ENCODE measurements at places on chromosomes 5 and 9.

DNA sequence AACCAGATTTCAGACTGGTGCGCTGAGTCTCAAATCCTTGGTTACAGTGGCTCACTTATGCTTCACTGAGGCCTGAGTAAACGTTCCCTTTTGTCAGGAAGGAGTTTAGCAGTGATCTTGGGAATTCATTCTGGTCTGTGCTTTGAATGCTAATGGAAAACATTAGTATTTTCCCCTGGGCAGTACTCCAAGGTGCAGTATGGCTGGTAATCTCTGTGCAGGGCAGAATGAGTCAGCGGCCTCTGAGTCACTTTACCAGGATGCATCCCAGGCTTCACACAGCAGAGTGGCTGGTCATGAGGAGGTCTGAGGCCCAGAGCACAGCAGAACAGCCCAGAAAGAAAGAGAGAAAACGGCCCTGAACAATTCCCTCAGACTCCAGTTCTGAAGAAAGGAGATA is 54.0 kb downstream of the PCA3 start:
- no peak for DNase-seq

GRCh38 chr9:115135821-115136778 is 18.1 kb upstream of the TNC start:
- no peak for DNase-seq

- no peak for DNase-seq
These were observed 50.9 kb downstream of the KIAA1958 start for GRCh38 chr9:112537561-112537960.

DNA sequence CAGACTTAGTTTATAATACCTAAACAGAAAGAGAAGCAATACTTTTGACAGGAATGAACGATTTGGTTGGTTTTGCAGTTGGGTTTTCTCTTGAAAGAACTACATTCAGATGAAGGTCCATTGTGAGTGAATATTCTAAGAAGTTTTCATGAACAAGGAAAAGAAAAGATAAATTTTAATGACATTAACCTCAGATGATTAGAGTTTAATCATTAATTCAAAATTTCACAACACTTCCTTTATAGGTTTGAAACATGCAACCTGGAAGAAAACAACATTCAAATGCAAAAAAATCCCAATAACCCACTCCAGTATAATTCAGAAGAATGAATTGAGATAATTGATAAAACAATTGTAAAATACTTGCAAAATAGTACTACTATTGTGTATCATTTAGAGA is 23.8 kb downstream of the EQTN start:
- DNase-seq: no peak

- DNase-seq: no peak
These were observed 308.8 kb upstream of the IRX2 start for GRCh38 chr5:3060283-3060682.

DNA sequence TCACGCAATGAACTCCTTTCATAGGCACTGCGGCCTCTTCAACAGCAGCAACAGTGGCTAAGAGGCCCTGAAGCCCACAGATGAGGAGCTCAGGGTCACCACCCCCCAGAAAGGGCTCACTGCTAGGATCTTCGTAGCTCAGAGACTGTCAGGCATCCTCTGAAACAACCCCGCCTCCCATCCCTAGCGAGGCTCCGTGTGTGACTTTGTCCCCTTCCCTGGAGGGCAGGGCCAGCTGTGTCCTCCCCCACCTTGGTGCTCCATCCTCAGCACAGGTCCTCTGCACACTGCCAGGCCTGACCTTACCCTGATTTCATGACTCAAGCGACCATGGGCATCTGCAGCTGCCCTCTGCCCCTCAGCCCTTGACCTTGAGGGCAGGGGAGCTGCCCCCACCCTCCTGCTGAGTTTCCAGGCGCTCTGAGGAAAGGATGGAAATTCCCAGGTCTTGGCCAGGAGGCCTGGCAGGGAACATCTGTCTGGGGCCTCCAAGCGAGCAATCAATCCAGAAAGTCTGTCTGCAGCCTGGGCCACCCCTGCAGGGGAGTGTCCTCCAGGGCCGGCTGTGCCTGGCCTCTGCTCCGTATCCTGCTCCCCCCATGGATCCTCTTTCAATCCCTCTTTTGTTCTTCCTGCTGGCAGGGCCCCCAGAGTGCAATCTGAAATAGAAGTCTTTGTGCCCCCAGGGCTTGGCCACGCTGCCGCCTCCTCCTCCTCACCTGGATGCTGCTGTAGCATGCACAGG is 6.8 kb upstream of the IRX4 start:
- DNase-seq: no peak

- no peak for DNase-seq
These were observed 573.8 kb upstream of the CDH9 start for GRCh38 chr5:27612161-27612560.

DNA sequence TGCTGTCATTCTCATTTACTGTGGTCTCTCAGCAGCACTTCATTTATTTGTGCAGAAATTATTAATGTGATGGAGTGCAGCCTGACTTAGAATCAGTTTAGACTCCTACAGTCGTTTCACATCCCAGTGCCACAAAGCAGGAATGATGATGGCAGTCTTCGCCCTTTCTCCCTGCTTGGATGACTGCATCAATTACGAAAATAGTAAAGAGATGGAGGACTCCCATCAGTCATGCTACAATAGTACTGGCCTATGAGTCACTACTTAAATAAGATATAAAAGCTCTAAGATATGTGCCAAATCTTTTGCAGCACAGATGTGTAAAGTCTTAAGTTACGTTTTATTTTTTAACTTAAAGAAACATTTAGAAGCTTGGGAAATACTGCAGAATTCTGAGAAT is 263.9 kb downstream of the CHSY3 start:
- no peak for DNase-seq

DNA sequence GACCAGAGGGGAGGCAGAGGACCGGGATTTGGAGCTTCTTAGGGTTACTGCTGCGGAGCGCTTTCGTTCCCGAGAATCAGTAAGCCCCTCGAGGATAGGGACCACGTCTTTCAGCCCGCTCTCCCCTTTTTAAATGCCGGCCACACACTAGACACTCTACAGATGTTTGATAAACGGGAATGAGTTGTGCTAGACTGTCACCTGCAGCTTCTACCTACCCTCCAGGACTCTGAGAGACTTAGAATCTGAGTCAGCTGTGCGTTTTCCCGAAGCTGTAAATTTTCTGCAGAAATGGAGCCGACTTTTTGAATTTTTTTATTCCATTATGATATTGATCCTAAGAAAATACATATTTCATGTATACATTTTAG is 670 bp downstream of the CCDC171 start:
- DNase-seq: no peak

- no peak for DNase-seq
These were observed 68.6 kb downstream of the XRCC4 start for GRCh38 chr5:83145882-83146331.

GRCh38 chr9:31759703-31760102 is 624.7 kb upstream of the ACO1 start:
- DNase-seq: no peak

- no peak for DNase-seq
These were observed at the start of the genes EIF4E1B and SNCB for GRCh38 chr5:176629853-176630680. Gene EIF4E1B, plus strand, starts transcription at chr5:176630675. Its CDS starts 12,113 bp downstream, at chr5:176642788. Gene SNCB, minus strand, starts transcription at chr5:176630534. Its CDS starts 880 bp downstream, at chr5:176629654.

DNA sequence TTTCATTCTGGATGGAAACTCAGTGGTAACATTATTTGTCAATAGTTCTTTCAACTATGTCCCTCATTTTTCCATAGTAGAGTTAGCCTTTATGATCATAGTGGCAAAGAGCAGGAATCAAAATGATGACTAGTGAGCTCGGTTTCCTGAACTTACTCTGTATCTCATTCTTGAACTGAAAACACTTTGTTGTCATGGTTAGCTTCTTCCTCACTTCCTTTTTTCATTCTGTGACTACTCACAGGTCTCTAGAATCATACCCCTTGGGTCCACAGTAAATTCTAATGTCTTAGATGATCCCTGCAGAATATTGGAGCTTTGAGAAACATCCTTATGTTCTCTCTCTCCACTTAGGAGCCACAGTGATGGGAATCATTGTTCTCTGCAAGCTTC is 29.4 kb upstream of the RECK start:
- no peak for DNase-seq

DNA sequence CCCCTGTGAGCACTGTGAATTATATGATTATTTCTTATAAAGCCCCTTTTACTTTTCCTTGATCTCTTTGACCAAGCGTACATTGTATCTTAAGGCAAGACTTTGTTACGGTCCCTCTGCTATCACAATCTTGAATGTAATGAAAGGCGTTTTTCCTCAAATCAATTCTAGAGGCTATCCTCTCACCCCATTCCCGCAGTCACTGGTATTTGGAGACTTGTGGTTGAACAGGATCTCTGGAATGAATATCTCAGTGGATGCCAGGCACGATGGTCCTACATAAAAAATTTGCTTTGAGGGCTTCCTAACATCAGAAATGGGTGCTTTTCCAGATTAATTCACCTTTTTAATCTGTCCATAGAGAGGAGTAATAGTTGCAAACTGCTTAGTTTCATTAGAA is 151.4 kb upstream of the PAPPA start:
- DNase-seq: no peak

GRCh38 chr9:112015149-112015548 is 118.5 kb downstream of the UGCG start:
- no peak for DNase-seq

GRCh38 chr5:144201588-144201987 is 30.9 kb downstream of the KCTD16 start:
- DNase-seq: no peak

DNA sequence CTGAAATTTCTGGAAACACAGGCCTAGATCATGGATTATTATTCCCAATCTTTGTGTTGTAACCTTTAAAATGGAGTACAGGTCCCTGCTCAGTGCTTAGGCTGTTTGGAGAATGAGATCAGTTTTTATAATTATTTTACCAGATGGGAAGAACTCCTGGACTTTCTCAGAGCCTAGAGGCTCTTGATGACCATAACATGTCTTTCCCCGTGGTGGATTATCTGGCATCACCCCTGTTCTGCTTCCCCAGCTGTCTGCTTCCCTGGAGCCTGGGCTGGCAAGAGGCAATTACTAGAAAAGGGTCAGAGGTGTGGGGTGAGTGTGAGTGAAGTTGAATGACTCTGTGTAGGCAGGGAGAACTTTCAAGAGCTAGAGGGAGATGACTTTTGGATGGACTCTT is 143.0 kb downstream of the CARTPT start:
- no peak for DNase-seq

GRCh38 chr9:135456436-135457104 is 23.0 kb upstream of the PPP1R26 start:
- DNase-seq: no peak

- no peak for DNase-seq
These were observed 83.7 kb downstream of the PDE8B start for GRCh38 chr5:77294185-77294584.
